Substantia nigra (tissue), 51 donors: ENCODE measurements at places on chromosomes 5 and 9.

DNA sequence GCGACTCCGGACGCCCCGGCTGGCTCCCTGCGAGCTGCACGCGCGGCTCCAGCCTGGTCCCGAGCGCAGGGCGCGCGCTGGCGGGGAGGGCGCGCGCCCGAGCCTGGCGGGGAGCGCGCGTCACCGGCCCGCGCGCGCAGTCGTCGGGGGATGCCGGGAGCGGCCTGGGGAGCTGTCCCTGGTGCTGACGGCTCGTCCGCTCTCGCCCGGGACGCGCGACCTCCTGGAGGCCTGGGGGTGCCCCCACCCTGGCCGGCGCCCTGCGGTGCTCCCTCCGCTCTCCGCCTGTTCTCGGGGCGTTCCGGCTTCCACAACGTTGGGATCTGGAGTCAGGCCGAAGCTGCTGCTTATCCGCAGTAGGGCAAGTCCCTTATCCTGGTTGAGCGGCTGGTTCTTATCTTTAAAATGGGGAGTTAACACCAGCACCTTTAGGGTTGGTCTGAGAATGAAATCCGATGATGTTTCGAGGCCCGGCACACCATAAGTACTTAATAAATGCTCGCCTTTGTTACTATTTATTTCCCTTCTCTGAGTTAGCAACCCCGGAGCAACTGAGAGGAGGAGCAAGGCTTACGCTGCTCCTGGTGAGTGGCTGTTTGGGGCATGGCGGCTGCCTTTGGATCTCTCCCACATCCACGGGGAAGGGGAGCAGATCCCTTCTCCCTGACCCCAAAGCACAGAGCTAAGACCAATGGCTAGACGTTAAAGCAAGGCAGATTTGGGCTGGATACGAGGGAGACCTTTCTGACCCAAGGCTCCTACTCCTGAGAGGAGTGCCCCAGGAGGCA lies at the start of gene FAM163B:
Gene FAM163B, minus strand, starts transcription at position 79 of the 788 bp plus-strand sequence. CDS start 29,166 bp downstream, outside the sequence.
- DNase-seq, result peak; percentile 42

DNA sequence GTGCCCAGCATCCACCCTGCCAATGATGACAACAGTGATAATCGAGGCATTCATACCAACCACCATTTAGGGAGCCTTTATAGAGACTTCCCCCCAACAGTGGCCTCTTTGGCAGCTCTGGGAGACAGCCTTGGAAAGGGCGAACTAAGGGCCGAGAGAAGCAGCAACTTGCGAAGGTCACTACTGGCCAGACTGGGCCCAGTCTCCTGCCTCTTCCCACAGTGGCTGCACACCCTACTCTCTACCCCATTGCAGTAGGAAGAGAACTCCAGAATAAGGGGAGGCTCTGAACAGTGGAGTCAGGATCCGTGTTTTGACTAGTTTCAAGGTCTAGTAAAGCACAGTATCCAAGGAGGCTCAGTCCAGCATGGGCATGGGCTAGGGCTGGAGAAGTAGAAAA lies 5.3 kb downstream of the LHX6 start:
- no peak for DNase-seq

- DNase-seq, result no peak
Measured at GRCh38 chr9:20985851-20986600, 45.4 kb downstream of the HACD4 start.

- no peak for DNase-seq
Measured at GRCh38 chr9:94785215-94786169, 59.0 kb downstream of the AOPEP start.

- DNase-seq, result no peak
Measured at GRCh38 chr9:27339661-27340284, 42.8 kb upstream of the EQTN start.

GRCh38 chr5:132087661-132088060 lies 14.1 kb downstream of the CSF2 start:
- DNase-seq, result no peak

- no peak for DNase-seq
Measured at GRCh38 chr5:10726913-10727517, 34.0 kb downstream of the DAP start.

DNA sequence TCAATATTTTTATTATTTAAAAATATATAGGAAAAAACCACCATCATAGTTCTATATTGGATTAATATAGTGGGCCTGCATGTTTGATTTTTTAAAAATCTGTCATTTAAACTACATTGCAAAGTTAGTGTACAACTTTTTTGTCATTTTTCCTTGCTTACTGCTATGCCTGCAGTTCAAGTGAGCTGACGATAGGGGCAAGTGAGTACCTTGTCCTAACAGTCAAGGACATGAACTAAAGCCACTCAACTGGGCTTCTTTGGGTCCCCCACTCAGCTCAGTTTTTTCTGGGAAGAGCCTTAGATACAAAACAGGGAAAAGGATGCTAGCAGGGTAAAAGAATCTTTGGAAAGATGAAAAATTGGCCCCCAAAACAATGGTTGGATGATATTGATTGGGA lies 269.9 kb downstream of the MAN2A1 start:
- DNase-seq, result no peak

- DNase-seq, result no peak
Measured at GRCh38 chr9:80467632-80468031, 895.9 kb downstream of the TLE4 start.

DNA sequence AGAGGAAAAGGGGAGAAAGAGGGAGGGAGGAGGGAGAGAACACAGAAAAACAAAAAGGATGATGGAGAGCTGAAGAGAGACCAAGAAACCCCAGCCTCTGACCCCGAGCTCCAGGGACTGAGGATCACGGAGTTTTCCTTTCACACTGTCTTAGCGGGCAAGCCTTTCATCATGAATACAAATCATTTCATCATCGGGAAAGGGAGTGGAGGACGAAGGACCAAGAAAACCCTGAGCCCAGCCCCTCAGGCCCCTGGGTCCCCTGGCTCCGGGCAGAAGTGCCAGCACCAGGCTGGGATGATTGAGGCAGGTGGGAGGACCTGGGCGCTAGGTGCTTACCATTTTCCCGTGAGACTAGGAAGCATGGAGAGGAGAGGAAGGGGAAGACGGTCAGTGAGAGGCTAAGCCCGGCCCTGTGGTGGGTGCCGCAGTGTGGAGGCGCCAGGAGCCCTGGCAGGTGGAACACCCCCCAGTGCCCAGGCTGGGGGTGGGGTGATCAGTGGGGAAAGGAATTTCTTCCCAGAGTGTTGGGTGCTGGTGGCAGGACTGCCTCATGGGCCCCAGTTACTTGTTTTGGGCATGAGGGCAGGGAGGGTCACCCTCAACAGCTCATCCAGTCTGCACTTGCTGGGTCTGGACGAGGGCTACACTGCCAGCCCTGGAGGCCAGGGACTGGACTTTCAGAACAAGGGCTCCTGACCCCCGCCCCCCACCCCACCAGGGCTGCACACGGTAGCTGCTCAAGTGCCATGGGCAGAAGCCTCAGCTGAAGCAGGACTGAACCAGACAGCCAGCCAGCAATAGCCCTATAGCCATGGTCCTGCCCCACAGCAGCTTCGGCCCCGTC lies 49.0 kb upstream of the SARDH start:
- DNase-seq, result no peak

- DNase-seq, result no peak
Measured at GRCh38 chr5:129244478-129244877, 149.9 kb downstream of the ISOC1 start.

DNA sequence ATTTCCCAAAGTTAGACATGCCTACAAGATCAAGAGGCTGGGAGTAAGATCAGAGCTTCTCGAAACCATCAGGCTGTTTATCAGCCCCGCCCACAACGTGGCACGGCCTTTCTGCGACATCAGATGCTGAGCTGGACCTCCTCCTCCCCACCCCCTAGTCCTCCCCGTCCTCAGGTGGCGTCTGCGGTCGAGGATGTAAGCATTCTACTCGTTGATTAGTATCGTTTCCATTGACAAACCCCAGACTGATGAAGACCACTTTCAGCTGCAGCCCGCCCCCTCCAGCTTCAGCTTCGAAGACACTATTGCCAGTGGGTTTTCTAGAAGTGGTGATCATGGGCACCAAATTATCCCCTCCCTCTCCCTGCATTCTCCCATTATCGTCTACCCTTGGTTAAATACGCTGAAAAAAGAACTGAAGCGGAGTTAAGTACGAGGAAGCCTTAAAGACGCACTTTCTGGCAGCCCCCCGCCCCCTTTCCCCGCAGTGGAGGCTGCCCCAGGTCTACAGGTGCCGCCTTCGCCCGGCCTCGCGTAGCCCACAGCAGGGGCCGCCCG lies 1.1 kb downstream of the PPIC start:
- DNase-seq, result no peak

- no peak for DNase-seq
Measured at GRCh38 chr9:136210276-136210675, 5.3 kb upstream of the LHX3 start.

DNA sequence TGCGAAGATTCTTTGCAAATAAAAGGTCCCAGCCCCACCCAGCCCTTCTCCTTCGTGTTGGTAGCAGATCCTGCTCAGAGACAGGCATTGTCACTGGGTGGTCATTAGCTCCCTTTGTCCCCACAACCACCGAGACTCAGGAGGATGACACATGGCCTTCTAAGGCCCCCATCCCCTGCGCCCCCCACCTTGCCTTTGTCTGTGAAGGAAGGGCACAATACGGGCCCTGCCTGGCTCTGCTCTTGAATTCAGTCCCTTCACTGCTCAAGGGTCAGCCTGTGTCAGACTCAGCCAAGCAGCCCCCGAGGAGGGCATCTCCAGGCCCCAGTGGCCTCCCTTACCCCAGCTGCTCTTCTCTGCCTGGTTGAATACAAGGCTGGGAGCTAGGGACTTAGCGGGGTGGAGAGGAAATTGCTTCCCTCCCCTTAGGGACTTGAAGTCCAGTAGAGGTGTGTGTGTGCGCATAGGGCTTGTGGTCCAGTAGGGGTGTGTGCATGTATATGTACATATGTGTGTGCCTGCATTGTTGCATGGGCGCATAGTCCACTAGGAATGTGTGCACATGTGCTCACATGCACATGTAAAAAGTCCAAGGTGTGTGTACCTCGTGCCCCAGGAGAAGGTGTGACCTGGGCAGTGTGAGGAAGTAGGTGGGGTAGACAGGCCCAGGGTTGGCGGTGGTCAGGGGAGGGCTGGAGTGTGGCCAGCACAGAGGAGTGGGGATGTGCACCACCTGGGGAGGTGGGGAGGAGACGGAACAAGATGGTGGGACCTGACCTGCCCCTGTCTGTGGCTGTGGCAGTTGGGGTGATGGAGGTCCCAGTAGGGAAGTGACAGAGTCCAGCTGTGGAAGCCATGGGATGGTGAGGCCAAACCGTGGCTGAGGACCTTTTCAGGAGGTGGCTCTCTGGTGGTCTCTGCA lies 59.1 kb downstream of the PHF2 start:
- DNase-seq, result no peak

GRCh38 chr5:132293066-132293991 lies 865 bp upstream of the SLC22A4 start:
- DNase-seq, result peak; percentile 63
